ENCODE measurements at places on chromosomes 5 and 9.

GRCh38 chr9:36997414-36997813 lies 36.7 kb downstream of the PAX5 start:
- no peak for DNase-seq

DNA sequence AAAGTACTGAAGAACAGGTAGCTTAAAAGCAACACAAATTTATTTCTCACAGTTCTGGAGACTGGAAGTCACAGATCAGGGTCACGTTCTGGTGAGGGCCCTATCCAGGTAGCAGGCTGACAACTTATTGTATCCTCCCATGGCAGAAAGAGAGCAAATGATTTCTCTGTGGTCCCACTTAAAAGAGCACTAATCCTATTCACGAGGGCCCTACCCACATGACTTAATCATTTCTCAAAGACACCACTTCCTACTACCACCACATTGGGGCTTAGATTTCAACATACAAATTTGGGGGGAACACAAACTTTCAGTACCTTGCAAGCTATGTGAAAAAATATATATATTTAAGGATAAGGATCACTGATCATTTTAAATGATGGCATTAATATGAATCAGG lies 75.8 kb upstream of the PPP1R2B start:
- no peak for DNase-seq

- DNase-seq, result no peak
Measured at GRCh38 chr9:106980551-106981101, 117.7 kb downstream of the ZNF462 start.

DNA sequence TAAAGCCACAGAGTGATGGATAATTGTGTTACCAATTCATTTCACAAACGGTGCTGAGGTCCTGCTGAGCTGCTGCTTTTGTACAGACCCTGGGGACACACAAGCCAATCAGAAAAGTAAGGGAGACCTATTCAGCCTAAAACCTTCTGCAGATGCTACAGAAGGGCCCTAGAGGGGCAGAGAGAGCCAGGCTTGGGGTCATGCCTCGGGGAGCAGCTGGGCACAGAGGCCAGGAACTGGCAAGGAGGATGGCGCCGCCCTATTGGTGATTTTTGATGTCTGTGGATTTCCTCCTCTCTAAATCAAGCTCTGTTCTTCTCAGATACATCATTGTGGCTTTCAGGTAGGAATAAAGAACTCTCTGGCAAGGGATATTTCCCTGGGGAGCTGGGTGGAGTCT lies 181.9 kb downstream of the ZNF462 start:
- DNase-seq, result no peak

DNA sequence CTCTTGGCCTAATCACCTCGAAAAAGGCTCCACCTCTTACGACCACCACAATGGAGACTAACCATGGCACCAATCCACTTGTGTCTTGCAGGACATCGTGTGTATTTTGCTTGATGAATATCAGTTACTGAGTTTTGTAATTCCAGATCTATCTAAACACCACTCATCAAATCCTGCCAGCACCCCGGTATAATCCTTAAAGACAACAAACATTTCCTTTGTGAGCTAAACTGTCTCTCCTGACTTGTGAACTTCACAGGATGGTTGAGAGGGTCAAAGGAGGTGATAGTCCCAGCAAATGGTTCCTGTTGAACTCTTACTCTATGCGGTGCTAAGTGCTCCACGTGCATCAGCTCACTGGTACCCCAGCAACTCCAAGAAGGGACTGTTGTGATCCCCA lies 4.0 kb upstream of the TOR1B start:
- DNase-seq, result no peak

DNA sequence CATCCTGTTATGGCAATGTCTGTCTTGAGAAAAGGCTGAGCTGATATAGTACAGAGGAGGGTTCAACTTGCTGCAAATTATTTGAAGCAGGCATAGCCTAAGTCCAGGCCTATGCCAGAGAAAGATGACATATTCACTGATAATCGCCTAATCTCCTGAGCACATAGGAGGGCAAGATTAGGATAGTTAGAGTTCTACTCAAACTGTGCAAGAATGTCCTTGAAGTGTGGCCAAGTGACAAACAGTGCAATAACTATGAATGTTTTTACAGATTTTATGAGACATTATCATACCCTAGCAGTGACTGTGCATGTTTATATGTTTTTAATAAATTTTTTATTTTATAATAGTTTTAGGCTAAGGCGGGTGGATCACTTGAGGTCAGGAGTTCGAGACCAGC lies 96.2 kb downstream of the TSSK1B start:
- DNase-seq, result no peak

GRCh38 chr5:91390268-91390667 lies 7.2 kb upstream of the ARRDC3 start:
- no peak for DNase-seq

DNA sequence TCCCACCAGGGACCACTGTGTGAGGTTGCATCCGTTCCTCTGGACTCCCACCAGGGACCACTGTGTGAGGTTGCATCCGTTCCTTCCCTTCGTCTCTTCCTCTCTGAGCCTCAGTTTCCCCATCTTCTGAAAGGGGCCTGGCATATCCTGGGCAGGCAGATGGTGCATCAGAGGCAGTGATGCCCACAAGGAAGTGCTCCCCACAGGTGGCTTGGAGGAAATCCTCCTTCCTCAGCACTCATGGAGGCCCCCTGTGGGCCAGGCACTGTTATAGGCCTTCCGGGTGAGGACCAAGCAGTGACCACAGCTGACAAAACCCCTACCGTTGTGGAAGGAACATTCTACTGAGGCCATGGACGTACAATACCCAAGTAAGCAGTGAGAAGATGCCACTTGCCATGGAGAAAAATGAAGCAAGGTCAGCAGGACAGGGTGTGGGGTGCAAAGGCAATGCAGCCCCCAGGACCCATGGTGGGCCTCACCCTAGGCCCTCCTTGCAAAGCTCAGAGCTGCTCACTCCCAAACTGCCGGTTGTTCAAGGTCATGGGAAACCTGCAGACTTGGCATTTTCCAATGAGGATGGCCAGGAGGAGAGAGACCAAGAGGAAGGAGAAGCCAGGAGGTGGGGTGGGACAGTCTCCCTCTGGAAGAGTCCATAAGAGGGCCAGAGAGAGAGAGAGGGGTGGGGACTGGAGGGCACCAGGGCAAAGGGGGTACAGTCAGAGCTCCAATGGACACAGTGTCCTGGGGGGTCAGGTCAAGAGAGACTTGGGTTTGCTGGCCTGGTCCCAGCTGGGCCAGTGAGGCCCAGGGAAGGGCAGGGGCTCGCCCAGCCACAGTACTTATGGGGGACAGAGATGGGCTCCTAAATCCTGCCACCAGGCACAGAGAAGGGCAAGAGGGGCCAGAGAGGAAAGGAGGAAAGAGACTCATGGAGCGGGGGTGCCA lies 51.1 kb downstream of the C9orf50 start:
- DNase-seq, result no peak

DNA sequence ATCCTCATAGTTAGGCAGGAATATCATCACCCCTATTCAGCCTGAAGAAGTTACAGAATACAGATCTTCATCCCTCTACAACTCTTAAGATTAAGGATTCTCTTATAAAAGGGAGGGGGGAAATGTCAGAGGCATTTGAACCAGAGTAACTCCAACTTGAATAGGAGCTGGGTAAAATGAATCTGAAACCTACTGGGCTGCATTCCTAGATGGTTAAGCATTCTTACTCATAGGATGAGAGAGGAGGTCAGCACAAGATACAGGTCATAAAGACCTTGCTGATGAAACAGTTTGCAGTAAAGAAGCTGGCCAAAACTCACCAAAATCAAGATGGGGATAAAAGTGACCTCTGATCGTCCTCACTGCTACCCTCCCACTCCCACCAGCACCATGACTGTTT lies 14.4 kb downstream of the FREM1 start:
- no peak for DNase-seq

DNA sequence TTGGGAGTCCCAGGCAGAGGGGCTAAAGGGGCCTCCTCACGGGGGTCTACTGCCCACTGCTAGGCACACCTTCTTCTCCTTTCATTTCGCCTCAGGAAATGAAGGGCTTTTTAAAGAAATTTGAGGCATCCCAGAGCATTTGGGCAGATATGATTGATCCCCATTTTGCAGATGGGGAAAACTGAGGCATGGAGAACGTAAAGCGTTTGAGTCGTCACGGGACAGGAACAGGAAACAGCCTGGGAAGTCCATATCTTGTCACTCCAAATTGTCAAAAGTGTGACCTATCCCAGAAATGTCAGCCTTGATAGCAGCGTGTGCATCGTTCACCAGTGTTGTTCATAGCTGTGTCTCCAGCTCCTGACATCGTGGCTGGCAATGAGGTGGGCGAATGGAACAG lies 98.2 kb downstream of the DAB2IP start:
- DNase-seq, result no peak

GRCh38 chr5:160287378-160288051 lies 24.8 kb downstream of the CCNJL start:
- DNase-seq, result no peak

DNA sequence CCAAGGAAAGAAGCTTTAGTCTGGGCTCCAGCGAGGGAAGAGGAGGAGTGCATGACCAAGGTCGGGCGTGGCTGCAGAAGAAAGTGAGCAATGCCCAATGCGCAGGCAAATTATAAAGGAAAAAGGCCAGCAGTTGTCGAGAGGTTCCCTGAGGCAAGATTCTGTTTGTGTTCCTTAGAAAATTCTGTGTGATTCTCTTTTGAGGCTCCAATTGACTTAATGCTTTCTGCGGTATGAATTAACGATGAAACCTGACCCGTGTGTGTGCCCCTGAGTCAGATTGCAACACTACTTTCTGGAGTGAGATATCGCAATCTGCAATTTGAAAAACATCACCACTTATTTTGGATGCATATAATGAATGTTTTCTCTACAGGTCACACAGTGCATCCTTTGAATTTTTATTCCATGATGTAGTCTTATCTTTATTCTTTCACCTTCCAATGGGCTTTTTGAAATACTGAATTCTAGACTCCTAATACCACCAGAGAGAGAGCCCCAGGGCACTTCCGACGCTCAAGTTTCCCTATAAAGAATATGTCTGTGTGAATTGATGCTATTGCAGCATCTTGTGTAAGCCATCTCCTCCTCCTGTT lies 117.9 kb upstream of the IL6ST start:
- DNase-seq, result no peak

DNA sequence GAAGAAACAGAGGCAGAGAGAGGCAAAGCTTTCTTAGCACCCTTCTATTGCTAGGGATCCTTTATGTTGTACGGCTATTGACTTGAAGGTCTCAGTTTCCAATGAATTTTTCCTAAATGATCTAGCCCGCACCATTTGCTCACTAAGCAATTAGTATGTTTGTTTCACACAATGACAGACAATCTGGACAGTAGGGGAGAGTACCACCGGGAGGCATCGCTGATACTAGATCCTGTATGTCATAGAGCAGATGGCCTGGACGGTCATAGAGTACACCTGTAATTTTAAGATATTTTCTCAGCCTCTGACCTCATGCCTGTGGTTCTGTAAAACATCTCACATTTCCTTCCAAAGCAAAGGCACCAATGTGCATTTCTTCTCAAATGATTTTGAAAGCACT lies 194.3 kb downstream of the TLE4 start:
- no peak for DNase-seq

DNA sequence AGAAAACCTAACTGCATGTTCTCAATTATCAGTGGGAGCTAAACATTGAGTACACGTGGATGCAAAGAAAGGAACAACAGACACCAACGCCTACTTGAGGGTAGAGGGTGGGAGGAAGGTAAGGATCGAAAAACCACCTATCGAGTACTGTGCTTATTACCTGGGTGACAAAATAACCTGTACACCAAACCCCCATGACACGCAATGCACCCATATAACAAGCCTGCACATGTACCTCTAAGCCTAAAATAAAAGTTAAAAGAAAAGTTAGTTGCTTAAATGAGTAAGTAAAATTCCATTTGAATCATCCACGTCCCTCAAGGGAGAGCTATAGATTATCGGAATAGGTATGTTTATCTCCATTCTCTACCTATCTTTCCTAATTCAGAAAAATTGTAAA lies 210.2 kb upstream of the ADCY2 start:
- DNase-seq, result no peak

GRCh38 chr9:93121316-93122241 lies 12.5 kb downstream of the NINJ1 start:
- DNase-seq, result no peak

DNA sequence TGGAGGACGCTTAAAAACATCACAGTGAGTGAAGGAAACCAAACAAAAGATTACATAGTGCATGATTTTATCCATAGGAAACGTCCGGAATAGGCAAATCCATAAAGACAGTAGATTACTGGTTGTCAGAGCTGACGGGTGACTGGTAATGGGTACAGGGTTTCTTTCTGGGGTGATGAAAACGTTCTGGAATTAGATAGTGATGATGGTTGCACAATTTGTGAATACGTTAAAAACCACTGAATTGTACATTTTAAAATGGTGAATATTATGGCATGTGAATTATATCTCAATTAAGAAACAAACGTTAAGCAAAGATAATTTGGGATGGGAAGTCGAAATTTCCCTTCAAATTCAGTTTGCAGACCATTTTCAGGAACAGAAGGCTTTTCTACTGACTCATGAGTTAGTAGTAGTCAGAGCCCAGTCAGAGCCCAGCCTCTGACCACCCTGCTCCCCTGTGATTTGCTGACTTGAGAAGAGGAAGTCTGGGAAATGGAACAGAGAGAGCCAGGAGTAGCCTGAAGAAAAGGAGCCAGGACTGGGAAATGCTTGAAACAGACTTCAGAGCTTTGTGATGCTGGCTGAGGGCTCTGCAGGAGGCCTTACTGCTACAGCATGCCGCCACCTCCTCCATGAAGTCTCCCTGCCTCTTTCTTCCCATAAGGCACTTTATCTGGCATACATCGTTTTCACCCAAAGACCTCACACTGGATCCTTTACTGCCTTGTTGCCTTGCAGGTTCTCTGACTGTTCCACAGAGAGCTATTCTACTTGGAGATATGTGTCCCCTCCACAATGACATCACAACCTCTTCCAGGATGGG lies 46.4 kb upstream of the CTNNA1 start:
- DNase-seq, result peak; percentile 13

DNA sequence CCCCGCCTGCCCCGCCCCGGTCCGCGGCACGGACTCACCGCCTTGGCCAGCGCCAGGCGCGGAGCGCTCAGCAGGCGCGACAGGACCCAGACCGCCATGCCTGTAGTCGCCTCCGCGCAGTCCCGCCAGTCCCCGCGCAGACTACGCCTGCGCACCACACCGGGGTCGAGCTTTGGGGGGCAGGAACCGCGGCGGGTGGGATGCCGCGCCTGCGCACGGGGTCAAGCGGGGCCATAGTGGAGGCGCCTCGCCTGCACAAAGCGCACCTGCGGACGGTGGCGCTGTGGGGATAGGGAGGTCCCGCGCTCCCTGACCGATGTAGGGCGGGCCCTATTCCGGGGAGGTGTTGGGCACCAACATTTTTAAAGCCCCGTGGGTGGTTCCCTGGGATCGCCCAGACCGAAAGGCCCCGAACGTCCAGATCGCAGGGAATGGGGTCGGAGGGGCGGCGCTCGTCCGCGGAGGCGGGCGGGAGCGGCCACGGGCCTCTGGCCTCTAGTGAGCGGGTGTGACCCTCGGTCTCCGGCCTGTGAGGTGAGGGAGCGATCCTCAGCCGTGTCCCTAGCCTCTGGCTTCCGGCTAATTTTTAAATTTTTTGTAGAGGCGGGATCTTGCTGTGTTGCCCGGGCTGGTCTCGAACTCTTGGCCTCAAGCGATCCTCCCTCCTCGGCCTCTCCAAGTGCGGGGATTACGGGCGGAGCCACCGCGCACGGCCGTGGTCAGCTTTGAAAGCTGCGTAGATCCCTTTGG lies 70.8 kb upstream of the LPCAT1 start:
- peak; percentile 64 for DNase-seq
